Foreskin keratinocyte (primary cell): ENCODE measurements at places on chromosomes 7 and 10. TPM values are rescaled to one million over a fixed set of nuclear protein-coding genes. Genes with fewer than 3 reads are reported as not detected.

- DNase-seq, result no peak
Measured at GRCh38 chr7:121960678-121961077, 87.7 kb downstream of the PTPRZ1 start.

The KIF11 gene
- total RNA-seq, result 34.1 and 41.5 TPM in 2 replicates

- no peak for DNase-seq
Measured at GRCh38 chr7:20539201-20539600, 76.3 kb upstream of the ABCB5 start.

DNA sequence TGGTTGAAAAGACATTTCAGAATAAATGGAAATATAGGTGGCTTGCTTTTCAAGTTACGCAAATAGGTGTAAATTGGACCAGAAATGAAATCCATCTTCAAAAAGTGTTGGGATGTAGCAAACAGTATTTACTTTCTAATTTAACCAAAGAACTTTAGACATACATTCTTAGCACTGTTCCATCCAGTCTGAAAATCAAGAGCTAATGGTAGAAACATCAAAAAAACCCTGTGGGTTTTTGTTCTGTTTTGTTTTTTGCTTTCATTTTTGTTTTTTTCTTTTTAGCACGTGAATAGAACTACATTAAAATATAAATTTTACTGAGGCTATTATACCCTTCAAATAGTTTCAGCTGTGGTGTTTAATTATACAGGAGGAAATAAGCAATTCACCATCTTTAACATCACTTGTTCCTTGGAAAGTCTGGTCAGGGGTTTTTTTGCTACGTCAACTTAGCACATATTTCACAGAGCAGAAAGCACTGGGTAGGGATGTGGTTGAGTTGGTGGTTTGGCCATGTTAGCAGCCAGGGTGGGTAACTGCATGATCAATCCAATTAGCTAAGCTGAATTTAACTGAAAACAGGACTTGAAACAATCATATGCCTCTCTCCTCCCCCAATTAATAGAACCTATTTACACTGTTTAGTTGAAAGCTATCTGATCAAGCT, 275.4 kb upstream of the PFKP start:
- no peak for DNase-seq

The RHOBTB1 gene
- 3.4 and 3.7 TPM in 2 replicates for total RNA-seq

- peak; percentile 82 for DNase-seq
Measured at GRCh38 chr10:5446390-5446926, 34.1 kb downstream of the NET1 start.

GRCh38 chr7:46725838-46726237, 804.8 kb upstream of the IGFBP3 start:
- DNase-seq, result peak; percentile 13

DNA sequence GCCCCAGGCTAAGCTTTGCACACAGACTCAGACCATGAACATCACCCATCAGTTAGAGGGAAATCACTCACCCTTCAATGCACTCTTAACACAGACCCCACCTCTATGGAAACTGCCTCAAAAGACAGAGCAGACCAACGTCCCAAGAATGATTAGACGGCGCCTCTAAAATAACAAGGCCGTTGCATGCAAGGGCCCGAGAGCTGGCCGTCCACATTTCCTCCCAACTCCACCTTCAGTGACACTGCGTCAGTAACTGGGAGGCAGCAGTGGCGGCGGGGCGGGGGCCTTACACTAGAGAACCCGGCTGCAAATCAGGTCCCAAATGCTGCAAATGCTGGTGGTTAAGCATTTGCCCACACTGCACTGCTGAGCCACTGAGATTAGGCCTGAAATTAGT, 115.0 kb downstream of the PTPRN2 start:
- no peak for DNase-seq
